ENCODE measurements at places on chromosomes 4 and X. TPM values are rescaled to one million over a fixed set of nuclear protein-coding genes. Genes with fewer than 3 reads are reported as not detected.

DNA sequence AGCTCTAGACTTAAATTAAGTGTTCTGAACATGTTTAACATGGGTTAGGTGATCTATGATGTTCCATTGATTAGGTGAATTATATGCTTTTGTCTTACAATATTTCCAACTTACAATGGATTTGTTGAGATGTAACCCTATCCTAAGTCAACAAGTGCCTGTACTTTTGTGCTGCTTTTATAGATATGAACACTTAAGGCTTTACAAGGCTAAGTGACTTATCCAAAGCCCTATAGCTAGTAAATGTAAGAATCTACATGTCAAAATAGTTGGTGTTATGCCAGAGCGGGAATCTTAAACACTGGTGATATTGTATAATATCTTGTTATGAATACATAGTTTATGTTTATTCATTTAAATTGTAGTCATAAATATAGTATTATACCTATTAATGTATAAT is 1629.1 kb upstream of the IGFBP7 start:
- DNase-seq: no peak

- no peak for DNase-seq
Observed at GRCh38 chr4:158036998-158037397, 135.8 kb downstream of the GASK1B start.

DNA sequence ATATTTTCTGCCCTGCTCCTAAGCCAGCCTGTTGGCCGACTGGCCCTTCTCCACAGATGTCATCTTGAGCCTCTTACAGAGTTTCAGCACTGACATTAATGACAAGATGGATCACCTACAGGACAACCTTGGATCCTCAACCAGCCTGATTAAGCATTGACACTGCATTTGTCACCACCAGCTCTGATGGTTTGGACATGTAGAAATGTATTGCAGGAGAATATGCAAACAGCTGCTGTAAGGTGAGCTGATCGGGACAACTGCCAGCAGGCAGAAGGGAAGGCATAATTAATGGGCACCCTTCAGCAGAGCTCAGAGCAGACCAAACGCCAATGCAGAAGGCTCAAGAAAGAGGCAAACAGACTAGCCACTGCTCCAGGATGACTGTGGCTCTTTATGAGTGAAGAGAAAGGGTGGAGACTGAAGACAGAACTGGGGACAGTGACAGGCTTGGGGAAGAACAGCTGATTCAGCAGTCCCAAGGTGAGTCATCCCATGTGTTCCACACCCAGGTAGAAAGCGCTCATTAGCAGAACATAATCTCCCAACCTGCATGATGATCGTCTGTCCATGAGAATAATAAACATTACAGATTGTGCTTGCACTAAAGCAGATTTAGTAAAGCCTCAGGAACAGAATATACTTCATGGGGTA is 6.7 kb downstream of the CORIN start:
- DNase-seq: peak; percentile 31

GRCh38 chr4:57764856-57765255 is 654.7 kb upstream of the IGFBP7 start:
- no peak for DNase-seq

DNA sequence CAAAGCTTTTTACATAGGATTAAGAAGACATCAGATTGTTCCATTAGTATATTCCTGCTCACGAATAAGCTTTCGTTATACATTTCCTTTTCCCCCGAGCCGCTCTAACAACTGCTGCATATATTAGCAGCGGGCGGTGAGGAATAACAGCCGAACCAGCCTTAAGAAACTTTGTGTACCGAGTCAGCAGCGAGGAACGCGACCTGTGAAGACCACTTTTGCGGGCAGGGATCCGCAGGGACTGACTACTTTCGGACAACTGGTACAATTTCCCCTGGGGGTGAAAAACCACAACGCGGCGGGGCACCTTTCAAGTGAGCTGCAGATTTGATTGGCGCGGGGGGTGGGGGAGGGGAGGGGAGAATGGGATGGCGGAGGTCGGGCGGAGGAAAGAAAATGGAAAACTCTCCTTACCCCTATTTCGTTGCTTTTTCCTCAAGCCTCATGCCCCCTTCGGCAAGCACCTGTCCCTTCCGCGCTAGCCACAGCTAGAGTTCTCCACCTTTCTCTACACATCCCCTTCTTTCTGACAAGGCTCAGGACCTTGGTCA is 5.9 kb upstream of the PITX2 start:
- DNase-seq: no peak

GRCh38 chr4:176011529-176011928 is 54.1 kb upstream of the WDR17 start:
- no peak for DNase-seq

DNA sequence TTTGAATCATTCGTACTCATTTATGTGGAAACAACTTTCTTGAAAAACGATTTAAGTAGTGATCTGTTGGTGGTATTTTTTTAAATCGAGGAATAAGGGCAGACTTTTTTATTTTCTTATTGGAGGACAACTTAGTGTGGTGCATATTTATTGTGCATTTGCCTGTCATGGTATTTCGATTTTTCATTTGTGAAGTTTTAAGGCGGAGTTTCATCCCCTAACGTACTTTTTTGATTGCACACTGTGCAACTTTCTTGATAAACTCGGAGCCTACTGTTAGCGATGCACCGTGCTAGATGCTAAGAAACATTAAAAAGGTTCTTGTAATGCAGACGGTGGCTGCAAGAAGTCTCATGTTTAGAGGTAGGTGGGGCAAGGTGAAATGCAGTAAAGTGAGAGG is 1.4 kb downstream of the ZFX start:
- DNase-seq: no peak

Gene WWC2
- 9.9 TPM for total RNA-seq

Data from gastrocnemius medialis (tissue), 4 donors.